IPS DF 6.9 (cell line): ENCODE measurements at places on chromosomes 7 and 10.

DNA sequence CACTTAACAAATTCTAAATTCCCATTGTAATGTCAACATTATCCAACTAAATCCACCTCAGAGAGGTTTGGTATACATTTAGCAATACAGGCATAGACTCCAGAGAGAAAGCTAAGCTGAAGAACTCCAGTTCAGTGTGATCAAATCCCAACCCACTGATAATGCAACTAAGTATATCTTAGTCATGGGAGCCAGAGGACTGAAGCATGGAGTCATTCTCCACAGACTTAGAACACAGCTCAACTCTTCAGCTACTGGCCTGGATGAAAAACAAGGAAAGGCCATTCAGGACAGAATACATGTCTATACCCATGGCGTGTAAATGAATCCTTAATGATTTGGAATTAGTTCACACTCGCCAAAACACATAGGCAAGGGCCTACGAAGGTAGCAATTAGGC, 27.9 kb downstream of the NOC3L start:
- DNase-seq, result no peak

DNA sequence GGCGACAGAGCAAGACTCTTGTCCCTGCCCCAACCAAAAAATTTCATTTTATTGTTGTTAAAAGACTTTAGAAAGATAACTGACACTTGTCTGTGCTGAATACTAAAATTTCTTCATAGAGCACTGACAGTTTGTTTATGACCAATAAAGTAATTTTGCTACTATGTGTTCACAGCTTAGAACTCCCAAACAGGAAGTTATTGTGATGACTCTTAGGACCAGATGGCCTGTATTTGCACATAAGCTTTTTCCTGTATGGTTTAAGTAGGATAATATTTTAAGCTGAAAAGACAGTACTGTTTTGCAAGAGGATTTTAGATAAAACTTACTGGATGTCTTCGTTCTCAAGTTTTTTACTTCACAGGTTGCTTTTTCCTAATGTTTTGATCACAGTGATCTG, 80.7 kb downstream of the MMRN2 start:
- no peak for DNase-seq

- DNase-seq, result no peak
Observed at GRCh38 chr10:57188846-57189245, 827.8 kb upstream of the ZWINT start.

- DNase-seq, result no peak
Observed at GRCh38 chr10:118882741-118883140, 128.0 kb upstream of the CACUL1 start.

DNA sequence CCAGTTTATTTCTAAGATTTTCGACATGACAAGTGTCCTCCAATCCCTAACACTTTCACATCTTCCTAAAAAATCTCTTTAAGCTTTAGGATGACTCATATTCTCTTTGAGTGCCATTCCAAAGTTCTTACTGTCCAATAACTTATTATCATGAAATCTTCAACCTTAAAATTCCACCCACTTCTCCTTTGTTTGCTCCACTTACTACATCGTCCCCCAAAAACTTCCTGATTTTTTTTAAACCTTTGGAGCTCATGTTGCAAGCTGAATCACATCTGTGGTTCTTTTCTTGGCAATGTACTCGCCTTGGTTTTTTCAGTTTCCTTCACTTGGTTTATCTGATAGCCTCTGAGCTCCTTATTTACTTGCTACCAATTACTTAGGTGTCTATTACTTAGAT, 39.2 kb upstream of the JCAD start:
- DNase-seq, result no peak

GRCh38 chr7:150811-151221, 41.6 kb upstream of the FAM20C start:
- no peak for DNase-seq

GRCh38 chr10:36358736-36359135, 716.6 kb upstream of the FZD8 start:
- DNase-seq, result no peak

- no peak for DNase-seq
Observed at GRCh38 chr10:32054094-32054493, 2.1 kb downstream of the KIF5B start.

DNA sequence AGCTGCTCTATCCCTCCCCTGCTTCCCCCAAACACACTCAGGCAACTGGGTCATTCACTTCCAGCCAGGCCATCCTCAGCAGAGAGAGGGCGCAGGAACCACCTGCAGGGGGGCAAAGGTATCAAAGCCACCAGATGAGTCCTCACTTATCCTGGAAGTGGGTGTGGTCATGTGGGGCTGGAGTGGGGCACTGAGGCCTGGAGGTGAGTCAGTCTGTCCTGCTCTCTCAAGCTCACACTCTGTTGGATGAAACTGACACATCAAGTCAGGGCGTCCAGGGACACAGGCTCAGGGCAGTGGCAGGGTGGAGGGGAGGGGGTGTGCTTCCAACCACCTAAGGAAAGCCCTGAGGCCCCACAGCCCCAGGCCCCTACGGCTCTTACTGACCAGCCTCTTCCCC, 8.0 kb upstream of the ELFN1 start:
- DNase-seq, result no peak

DNA sequence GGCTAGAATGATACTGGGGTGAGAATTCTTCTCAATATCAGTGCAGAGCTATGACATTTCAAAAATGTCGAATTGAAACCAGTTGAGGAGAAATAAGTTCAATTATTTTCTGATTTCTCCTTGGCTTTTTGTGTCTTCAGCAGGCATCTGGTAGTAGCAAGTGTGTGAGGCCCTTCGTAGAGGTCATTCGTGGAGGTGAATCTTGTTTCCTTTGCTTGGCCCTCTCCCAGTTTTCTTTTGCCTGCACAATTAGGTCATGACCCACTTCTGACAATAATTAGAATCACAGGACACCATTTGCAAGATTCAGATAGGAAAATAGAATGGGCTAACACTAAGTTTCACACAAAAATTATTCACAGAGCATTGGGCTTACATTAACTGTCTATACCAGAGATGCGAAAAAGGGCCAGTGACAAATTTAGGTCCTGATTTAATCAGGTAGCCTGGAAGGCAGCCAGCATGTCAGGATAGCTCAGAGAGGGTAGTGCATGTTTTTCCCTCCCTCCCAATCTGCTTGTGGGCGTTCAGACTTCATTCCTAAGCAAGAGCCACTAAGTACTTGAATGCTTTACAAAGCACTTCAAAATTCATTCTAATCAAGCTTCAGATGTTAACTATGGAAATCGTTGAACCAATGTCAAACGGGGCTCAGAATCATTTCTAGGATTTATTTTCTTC, 24.0 kb upstream of the A1CF start:
- no peak for DNase-seq
